ENCODE measurements at places on chromosomes 2 and 18. TPM values are rescaled to one million over a fixed set of nuclear protein-coding genes. Genes with fewer than 3 reads are reported as not detected.

- no peak for DNase-seq
These were observed 32.3 kb downstream of the UBXN4 start for GRCh38 chr2:135773917-135774316.

The MBD5 gene
- total RNA-seq: 11.2 TPM

GRCh38 chr18:28716338-28716737 is 539.4 kb upstream of the CDH2 start:
- DNase-seq: no peak

The C2orf81 gene
- total RNA-seq: 1.5 TPM

DNA sequence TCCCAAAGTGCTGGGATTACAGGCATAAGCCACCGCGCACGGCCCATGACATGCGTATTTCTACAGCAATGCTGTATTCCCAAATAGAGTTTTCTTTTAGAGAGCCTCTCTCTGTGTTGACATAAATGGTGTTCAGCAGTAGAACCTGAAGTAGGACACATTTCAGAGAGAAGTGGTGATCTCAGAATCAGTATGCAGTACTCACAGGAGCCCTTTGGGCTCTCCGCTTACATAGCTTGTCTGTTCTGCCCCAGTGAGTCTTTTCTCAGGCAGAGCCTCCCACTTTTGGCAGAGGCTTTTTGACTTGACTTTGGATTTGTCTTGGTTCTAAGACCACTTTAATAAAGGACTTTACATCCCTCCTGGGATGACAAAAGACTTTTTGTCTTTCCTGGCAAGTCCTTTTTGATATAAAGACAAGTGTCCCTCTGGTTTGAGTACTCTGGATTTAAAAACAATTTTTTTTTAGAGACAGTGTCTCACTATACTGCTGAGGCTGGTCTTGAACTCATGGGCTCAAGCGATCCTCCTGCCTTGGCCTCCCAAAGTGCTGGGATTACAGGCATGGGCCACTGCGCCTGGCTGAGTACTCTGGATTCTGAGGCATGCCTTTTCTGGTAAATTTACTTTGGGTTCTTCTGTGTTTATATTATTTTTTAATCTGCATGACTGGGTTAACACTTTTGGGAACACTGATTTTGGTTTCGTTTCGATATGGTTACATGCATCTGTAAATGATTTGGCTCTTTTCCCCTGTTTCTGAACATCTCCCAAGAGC is 113.3 kb downstream of the SMAD2 start:
- DNase-seq: no peak

DNA sequence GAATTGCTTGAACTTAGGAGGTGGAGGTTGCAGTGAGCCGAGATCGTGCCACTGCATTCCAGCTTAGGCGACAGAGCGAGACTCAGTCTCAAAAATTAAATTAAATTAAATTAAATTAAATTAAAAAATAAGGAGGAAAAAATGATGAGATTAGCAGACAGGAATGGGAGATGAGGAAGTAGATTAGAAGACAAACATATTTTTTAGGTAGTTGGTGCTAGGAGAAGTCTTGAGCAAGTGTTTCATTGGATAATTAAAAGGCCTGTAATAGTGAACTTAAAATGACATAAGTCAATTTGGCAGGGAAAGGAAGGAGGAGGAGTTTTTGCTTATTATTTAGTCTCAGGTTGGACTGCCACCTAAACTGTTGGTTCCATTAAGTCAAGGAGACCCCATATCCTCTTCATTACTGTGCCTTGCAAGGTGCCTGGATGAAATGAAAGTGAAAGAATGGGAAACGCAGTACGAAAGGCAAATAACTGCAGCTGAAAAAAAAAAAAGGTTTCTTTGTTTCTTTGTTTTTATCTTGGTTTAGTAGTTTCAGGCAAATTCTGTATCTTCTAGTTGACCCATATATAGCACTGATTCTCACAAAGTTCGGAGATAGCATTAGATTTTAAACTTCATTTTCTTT is 162.0 kb downstream of the SLC8A1 start:
- DNase-seq: no peak

- no peak for DNase-seq
These were observed 329.5 kb downstream of the RAD51AP2 start for GRCh38 chr2:17188721-17189120.

The ALPI gene
- not detected for total RNA-seq

The UBXN2A gene
- total RNA-seq: 13.1 TPM

DNA sequence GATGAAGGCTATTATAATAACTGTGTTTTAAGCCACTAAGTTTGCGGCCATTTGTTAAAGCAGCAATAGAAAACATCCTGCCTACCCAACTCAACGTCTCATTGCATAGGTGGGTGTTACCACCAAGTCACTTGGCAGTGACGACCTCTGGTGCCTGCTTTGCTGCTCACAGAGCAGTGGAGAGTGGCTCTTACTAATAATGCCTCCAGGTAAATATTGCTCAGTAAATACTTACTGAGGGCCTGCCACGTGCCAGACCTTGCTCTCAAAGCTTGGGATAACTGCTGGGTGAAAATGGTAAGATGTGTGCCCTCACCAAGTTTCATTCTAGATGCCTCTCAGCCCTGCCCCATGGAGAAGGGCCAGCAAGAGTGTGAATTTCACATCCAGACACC is 27.7 kb downstream of the ITGA6 start:
- no peak for DNase-seq

DNA sequence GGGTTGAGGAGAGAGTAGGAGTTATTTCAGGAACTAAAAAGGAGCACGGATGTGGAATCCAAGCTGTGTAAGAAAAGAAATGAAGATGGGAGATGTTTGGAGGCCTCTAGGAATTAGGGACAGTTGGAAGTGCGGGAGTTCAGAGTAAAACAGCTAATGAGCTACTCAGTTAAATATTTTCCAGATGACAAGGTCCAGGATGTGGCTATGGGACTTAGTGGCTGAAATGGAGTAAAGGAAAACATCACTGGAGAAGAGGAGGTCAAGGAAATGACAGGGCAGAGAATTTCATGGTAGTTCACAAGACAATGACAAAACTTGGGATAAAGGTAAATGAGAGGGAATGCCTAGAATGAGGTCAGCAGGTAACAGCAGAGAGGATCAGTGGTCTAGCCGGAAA is 13.0 kb downstream of the GPR155 start:
- DNase-seq: no peak

DNA sequence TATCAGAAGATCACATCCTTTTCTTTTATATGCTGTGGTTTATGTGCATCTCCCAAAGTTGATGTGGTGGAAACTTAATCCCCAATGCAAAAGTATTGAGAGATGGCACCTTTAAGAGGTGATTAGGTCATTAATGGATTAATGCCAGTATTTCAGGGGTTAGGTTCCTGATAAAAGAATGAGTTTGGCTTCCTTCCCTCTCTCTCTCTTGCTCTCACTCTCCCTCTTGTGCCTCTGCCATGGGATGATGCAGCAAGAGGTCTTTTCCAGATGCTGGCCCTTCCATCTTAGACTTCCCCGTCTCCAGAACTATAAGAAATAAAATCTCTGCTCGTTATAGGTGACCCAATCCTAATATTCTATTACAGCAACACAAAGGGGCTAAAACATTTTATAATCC is 85.0 kb downstream of the TTC27 start:
- no peak for DNase-seq

The SPDYA gene
- total RNA-seq: 0.35 TPM

GRCh38 chr18:73756256-73757091 is 391.2 kb downstream of the FBXO15 start:
- DNase-seq: no peak

- DNase-seq: peak; percentile 17
These were observed 37.9 kb downstream of the MTERF4 start for GRCh38 chr2:241064008-241064801.
